ENCODE measurements at places on chromosomes 13 and 19.

DNA sequence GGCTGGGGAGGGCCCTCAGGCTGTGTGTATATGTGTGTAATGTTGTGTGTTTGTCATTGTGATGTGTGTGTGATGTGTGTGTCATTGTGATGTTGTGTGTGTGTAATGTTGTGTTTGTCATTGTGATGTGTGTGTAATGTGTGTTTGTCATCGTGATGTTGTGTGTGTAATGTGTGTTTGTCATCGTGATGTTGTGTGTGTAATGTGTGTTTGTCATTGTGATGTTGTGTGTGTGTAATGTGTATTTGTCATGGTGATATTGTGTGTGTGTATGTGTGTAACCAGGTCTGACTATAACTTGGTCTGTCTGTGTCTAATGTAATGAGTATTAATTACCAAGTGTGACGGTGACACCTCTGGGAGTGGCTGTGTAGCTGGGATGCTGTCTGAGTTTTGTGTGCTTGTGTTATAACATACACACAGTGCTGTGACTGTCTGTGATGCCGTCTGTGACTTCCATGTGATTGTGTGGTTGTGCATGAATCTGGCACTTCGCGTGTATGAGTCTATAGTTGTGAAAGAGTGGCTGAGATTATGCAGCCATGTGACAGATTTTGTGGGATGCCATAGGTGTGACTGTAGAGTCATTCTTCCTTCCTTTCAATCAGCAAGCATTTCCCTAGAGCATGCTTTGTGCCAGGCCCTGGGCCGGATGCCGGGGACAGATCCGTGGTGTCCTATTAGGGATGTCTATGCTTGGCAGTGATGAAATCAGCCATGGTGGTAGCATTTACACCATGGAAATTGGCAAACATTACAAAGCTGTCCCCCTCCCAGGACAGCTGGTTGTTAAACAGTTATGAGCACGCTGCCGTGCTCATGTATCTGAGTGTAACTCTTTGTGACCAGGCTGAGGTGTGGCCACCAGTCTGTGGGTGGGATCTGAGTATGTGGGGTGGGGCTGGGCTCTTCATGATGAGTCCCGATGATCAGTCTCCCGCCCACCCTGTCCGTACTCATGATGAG lies 6.4 kb downstream of the TNFSF14 start:
- DNase-seq = no peak

DNA sequence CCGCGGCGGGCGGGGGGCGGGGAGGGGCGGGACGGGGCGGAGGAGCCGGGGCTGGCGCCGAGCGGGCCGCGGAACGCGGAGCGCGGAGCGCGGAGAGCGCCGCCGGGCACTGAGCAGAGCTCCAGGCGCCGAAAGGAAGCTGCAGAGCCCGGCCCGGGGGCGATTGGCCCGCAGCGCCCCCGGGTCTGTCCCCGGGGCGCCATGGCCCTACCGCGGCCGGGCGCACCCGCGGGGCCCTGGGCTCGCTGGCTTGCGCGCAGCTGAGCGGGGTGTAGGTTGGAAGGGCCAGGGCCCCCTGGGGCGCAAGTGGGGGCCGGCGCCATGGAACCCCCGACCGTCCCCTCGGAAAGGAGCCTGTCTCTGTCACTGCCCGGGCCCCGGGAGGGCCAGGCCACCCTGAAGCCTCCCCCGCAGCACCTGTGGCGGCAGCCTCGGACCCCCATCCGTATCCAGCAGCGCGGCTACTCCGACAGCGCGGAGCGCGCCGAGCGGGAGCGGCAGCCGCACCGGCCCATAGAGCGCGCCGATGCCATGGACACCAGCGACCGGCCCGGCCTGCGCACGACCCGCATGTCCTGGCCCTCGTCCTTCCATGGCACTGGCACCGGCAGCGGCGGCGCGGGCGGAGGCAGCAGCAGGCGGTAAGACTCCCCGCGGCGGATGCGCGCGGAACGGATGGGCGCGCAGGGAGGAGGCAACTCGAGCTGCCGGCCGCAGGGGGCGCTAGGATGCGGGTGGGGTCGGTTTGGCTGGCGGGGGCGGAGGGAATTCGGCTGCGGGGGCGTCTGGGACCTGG lies at the start of gene PDE4A:
PDE4A (plus strand) TSS at position 95 of the 796 bp plus-strand sequence; CDS start at position 322, 227 bp downstream.
- DNase-seq = no peak

- DNase-seq = no peak
Observed at GRCh38 chr13:24275041-24275440, 34.3 kb upstream of the C1QTNF9 start.

DNA sequence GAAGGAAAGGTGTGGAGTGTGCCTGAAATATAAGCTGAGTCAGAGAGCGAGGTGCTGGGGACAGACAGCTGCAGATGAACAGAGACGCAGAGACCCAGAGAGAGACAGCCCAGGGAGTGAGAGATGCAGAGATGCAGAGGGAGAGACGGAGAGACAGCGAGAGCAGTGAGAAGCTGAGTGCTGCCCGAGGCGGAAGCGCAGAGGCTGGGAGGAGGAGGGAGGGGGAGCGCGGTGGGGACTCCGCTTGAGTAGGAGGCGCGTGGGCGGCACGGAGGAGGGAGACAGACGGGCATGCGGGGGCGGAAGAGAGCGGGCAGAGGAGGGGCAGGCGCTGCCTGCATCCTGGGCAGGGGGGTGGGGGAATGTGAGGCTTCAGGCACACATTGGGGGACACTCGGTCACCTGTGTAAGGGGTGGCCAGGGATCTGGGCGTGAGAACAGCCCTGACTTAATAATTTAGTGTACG lies 25.7 kb downstream of the SLC8A2 start:
- no peak for DNase-seq

GRCh38 chr19:1765232-1765903 lies 12.1 kb downstream of the ONECUT3 start:
- no peak for DNase-seq

DNA sequence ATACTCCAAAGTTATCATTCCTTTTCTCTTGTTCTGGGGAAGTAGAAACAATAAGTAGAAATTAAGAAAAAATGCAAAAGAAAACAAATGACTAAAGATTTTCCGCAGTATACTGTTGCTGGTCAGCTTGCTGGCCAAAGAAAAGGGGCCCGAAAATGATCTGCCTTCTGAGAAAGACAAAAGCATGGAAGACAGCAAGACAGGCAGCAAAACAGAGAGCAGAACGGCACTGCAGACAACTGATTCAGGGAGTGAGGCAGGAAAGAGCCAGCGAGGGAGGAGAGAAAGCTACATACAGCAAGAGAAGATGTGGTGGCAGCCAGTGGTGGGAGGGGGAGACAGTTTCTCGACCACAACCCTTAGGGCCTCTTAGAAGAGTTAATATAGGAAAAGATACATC lies 5.3 kb upstream of the DOCK9 start:
- DNase-seq = no peak

GRCh38 chr19:58566989-58567388 lies 6.1 kb downstream of the MZF1 start:
- no peak for DNase-seq

DNA sequence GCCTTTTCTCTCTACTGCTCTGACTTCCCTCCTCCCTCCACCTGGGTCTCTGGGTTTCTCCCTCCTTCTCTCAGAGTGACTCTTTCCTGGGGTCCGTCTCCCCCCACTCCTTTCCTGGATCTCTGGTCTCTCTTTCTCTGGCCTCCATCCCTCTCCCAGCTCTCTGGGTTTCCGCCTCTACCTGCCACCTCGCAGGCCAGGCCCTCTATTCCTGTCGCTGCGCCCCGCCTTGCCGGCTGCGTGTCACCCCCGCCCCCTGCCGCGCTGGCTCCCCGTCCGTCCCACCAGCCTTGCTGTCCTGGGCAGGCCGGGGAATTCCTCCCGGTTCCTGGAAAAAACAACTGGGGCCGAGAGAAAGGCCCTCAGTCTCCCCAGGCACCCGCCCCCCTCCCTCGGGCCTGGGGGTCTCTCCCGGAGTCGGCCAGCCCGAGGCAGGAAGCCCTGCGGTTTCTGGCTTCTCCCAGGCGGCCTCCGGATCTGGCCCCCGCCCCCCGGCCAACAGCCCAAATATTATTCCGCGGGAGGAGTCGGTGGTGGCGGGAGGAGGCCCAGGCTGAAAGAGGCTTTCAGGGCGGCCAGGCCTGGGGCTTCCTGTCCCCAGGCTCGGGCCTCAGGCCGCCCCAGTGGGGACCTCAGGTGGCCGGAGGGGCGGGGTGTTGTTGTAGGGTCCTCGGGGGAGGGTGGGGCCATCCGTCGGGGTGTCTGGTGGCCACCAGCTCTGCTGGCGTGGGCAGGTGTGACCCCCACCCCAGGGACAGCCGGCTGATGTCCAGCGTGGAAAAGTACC lies 9.3 kb downstream of the IRF2BP1 start:
- DNase-seq = no peak

DNA sequence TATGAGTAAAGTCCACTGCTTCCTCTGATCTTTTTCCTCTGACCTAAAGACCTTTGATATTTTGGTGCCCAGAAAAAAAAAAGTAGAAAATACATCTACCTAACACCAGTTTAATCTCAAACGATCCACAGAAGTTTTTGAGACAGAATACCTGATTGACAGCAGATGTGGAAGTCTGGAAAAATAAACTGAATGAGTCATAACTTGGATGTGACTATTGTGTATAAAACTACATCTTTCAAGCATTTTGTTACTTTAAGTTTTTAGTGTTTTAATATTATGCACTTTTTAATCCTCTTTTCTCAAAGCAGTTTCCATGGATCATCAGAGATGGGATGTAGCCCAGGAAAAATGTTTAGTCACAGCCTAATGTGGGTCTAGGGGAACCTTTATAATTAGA lies 216.1 kb downstream of the SLITRK1 start:
- DNase-seq = no peak

DNA sequence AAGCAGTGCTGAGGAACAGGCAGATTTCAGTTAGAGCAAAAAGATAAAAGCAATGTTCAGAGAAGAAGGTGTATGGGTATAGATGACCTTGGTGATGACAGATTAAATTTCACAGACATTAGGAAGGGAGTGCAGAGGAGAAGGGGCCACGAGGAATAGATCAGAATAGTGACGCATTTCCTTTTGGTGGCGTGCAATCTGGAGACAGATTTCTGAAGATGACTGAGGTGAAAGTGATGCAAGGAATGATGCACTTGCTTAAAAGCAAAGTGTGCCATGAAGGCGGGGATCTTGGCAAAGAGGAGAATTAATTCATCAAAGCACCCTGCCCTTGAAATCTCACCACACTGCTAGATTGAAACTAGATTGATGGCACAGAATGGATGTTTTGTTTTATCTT lies 202.4 kb downstream of the ITGBL1 start:
- DNase-seq = no peak

DNA sequence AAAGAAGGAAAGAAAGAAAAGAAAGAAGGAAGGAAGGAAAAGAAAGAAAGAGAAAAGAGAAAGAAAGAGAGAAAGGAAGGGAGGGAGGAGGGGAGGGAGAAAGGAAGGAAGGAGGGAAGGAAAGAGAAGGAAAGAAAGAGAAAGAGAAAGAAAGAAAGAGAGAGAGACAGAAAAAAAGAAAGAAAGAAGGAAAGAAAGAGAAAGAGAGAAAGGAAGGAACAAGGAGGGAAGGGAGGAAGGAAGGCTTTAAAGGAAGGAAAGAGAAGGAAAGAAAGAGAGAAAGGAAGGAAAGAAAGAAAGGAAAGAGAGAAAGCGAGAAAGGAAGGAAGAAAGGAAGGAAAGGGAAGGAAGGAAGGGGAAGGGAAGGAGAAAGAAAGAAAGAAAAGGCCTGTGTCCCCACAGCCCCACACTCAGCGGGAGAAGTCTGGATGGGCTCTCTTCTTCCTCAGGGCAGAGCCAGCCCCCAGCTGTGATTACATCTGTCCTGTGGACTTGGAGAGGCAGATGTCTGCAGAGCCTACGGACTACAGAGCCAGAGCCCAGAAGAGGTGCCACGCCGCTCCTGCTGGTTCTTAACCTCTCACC lies 9.6 kb downstream of the PTPRH start:
- DNase-seq = no peak

DNA sequence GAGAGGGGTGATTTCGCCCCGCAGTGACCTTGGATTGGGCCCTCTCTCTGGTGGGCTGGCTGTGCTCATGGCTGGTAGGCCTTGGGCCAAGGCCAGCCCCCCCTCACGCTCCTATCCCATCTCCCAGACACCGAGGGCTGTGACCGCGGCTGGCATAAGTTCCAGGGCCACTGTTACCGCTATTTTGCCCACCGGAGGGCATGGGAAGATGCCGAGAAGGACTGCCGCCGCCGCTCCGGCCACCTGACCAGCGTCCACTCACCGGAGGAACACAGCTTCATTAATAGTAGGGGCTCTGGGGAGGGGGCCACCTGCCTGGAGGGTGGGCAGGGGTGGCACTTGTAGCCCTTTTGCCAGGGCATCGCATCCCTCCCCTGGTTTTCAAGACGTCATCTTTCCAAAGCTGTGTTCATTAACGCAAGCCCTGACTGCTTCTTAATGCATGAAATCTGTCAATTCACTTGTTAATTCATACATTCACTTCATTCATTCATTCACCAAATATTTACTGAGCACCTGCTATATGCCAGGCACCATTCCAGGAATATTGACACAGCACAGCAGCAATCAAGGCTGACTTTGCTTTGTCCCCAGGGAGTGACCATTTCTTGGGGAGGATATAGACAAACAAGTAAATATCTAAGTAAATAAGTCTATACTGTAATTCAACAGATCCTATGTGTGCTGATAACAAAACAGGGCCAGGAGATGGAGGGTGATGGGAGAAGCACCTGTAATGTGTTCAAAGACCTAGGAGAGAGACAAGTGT lies 26.6 kb downstream of the NCAN start:
- no peak for DNase-seq

DNA sequence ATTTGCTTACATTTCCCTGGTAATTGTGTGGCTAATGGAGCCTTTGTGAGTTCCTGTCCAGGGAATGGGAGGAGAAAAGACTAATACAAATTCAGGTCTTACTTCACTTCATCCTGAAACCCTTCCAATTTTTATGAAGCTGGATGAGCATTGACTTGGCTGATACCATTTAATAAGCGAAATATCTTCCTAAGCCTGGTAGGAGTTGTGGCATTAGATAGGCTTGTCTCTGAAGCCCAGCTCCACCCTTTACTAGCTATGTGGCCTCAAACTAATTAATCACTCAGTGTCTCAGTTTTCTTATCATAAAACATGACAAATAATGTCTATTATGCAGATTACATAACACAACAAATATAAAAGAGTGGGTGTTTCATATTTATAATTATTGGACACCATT lies 106.3 kb downstream of the FGF9 start:
- DNase-seq = no peak

DNA sequence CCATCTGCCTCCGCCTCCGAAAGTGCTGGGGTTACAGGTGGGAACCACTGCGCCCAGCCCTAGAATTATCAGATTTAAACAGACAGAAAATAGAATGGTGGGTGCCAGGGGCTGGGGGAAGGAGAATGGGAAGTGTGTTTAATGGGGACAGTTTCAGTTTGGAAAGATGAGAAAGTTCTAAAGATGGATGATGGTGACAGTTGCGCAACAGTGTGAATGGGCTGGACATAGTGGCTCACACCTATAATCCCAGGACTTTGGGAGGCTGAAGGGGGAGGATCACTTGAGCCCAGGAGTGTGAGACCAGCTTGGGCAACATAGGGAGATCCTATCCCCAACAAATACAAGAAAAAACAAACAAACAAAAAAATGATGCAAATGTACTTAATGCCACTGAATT lies 15.9 kb downstream of the KANK2 start:
- DNase-seq = no peak
